Glomerular endothelial cell (primary cell): ENCODE measurements at places on chromosomes 16 and 17. TPM values are rescaled to one million over a fixed set of nuclear protein-coding genes. Genes with fewer than 3 reads are reported as not detected.

DNA sequence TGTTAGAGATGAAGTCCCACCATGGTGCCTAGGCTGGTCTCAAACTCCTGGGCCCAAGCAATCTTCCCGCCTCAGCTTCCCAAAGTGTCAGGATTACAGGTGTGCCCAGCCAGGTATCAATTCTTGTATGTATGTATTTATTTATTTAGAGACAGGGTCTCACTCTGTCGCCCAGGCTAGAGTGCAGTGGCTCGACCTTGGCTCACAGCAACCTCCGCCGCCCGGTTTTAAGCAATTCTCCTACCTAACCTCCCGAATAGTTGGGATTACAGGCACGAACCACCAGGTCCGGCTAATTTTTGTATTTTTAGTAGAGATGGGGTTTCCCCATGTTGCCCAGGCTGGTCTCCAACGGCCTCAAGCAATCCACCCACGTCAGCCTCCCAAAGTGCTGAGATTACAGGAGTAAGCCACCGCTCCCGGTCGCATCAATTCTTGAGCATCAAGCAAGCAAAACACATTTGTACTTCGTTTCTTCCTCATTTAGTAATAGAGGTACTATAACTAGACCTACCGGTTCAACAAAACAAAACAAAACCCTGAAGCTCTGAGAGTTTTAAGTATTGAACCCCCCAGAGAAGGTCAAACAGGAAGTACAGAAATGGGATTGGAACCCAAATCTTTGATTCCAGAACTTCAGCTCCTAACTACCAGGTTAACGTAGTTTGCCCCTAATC is 1.0 kb upstream of the ZNF500 start:
- DNase-seq, result no peak

Gene RPL23
- 852 and 1,109 TPM in 2 replicates for total RNA-seq

Gene ACLY
- total RNA-seq, result 286 and 388 TPM in 2 replicates

- DNase-seq, result no peak
Observed at GRCh38 chr16:81565321-81566028, 120.9 kb downstream of the CMIP start.

- DNase-seq, result no peak
Observed at GRCh38 chr17:76268015-76268749, 3.0 kb downstream of the UBALD2 start.

GRCh38 chr16:21613361-21613760 is 14.0 kb downstream of the METTL9 start:
- no peak for DNase-seq

Gene TMC8
- total RNA-seq, result 0.10 and 1.1 TPM in 2 replicates

Gene TPSB2
- total RNA-seq, result not detected in 2 replicates

GRCh38 chr17:7323731-7324437 is 5.3 kb downstream of the NEURL4 start:
- no peak for DNase-seq

- DNase-seq, result no peak
Observed at GRCh38 chr17:32492648-32493289, 6.0 kb downstream of the CDK5R1 start.

DNA sequence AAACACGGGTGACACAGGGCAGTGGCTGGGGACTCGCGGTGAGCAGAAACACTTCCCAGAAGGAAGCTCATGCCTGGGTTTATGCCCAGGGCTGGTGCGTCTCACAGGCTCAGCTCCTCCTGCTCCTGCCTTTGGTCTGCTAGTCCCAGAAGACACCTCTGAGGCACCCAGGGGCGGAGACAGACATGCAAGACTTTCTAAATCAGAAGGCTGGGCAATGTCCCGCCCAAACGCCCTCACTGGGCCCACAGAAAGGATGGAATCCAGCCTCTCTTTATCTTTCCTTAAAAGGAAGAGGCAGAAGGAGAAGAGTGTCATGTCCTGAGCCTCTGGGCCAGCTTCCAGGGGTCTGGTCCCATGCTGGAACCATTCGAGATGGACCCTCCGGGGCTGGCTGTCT is 197.7 kb upstream of the RPL38 start:
- DNase-seq, result no peak

- no peak for DNase-seq
Observed at GRCh38 chr16:66446737-66447136, 19.6 kb downstream of the BEAN1 start.

Gene RPS2
- 2,366 and 3,192 TPM in 2 replicates for total RNA-seq

DNA sequence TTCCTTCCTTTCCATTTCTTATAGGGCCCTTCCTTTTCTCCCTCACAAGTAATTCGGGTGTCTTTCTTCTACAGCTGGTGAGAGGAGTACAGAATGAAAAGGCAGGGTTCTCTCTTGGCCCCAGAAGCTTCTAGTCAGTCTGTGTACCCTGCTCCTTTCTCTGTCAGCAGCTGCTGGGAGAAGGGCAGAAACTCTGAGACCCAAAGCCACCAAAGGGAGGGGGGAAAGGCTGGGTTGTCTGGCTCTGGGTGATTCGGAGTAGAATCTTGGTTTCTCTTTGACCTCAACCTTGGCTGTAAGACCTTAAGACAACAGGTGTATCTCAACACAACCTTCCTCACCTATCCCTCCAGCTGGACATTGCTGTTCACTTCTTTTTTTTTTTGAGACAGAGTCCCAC is 3.3 kb upstream of the NR1D1 start:
- no peak for DNase-seq

GRCh38 chr17:17921192-17922069 is 50.8 kb downstream of the TOM1L2 start:
- no peak for DNase-seq

DNA sequence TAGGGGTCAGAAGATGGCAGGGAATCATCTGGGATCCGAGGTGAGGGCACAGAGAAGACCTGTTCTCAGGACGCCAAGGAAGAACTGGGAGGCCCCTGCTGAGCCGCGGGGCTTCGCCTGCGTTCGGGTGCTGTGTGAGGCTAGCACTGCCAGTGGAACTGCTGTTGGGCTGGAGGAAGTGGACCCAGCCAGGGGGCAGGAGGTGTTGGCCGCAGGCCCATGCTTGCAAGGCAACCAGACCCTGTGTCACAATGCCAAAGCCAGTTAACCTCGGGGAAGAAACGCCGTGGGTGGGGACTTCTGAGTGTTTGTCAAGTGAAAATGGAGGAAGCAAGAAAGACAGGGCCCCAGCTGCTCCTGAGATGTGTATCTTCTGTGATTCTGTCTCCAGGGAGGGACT is 185.5 kb downstream of the LGALS9B start:
- no peak for DNase-seq

DNA sequence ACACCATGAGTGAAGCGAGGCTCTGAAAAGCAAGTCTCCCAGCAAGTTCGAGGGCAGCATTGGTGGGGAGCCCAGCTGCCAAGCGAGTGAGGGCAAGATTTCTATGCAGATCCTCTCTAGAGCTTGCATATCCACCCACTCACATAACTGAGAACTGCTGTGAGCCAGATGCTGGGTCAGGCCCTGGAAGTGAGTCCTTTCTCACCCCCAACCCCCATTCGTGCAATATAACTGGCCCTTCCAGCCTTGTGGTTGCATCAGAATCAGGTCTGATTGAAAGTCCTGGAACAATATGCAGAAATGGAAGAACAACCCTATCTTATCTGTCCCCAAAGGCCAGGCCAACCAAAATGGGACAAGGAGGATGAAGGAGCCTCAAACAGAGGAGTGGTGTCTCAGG is 146.6 kb downstream of the IRX5 start:
- no peak for DNase-seq

GRCh38 chr17:34981538-34982241 is 1.4 kb downstream of the LIG3 start:
- no peak for DNase-seq

Gene VPS25
- 67.1 and 82.4 TPM in 2 replicates for total RNA-seq

Gene TLCD3B
- total RNA-seq, result 0.82 TPM in 1 of 2 replicates, not detected in the other

DNA sequence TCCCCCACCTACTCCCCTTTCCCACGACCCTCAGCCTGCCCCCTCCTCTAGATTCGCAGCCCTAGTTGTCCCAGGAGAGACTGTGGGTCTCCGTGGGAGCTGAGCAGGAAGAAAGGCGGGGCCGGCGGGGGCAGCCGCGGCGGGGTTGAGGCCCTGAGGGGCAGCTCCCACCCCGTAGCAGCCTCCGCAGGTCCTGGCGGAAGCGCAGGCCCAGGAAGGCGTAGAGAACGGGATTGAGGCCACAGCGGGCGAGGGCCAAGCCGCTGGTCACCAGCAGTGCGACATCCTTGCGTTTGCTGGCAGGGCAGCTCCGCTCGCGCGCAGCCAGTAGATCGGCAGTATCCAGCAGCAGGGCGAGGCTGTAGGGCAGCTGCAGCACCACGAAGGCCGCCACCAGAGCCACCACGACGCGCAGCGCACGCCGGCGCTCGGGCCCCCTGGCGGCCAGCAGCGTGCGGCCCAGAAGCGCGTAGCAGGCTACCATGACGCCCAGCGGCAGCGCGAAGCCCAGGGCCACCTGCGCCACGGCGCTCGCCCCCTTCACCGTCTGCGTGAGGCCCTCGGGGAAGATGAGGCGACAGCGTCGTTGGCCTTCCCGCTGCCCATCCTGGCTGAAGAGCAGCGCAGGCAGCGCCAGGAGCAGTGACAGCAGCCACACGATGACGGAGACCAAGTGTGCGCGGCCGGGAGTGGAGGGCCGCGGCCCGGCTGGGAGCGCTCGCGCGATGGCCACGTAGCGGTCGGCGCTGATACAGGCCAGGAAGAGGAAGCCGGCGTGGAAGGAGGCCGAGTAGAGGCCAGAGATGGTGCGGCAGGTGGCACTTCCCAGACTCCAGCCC is 1.9 kb downstream of the CCR10 start:
- no peak for DNase-seq

Gene ARL5C
- total RNA-seq, result not detected in 2 replicates

Gene MILR1
- 4.5 and 6.0 TPM in 2 replicates for total RNA-seq

DNA sequence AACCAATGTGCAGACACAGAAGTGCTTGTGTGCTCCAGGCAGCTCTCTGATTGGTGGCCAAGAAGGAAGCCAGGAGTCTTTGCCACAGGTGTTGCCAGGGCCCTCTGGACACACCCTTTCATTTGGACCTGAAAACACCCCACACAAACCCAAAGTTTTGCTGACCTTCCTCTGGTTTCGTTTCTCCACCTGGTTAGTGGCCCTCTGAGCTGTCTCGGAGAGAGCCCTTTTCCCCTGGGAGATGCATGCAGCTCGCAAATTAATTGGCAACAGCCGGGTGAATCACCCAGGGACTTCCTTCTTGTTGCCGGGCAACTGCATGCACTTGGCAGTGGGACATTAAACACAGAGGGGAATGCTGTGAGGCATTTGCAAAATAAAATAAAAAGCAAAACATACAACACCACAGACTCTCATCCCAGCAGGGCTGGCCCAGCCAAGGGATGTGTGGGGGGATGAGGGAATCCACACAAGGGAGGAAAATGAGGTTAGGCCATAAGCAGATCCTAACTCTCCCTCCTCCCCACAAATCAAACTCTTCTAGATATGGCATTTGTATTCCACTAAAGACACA is 286.6 kb downstream of the SOX9 start:
- DNase-seq, result peak; percentile 70

- DNase-seq, result no peak
Observed at GRCh38 chr17:75416006-75416405, 10.5 kb upstream of the GRB2 start.

Gene FSCN2
- 0.29 and 0.64 TPM in 2 replicates for total RNA-seq

Gene SLC2A4
- total RNA-seq, result not detected in 2 replicates

Gene CD300E
- not detected in 2 replicates for total RNA-seq

Gene SLC6A2
- not detected in 2 replicates for total RNA-seq

Gene PDIA2
- 0.23 TPM in 1 of 2 replicates, not detected in the other for total RNA-seq

Gene CCDC40
- 2.6 and 4.9 TPM in 2 replicates for total RNA-seq

DNA sequence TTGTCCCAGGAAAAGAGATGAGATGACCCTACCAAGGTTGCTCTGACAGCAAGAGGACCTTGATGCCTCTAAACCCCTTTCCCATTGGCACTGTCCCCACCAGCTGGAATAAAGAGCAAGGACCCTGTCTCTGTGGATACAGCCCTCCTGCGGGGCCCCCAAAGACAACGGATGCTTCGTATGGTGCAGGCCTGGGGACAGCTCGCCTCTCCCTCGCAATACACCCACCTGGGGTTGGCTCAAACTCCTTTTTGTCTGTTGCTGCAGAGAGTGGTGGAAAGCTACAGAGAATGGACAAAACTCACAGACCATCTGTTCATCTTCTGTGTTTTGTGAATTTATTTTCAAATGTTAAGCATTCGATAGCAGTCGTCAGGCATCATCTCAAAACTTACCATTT is 27.6 kb upstream of the CACNG3 start:
- DNase-seq, result no peak

- DNase-seq, result no peak
Observed at GRCh38 chr17:41500131-41500911, 5.1 kb downstream of the KRT13 start.

- DNase-seq, result no peak
Observed at GRCh38 chr17:37405955-37406634, 541 bp downstream of the ACACA start.

DNA sequence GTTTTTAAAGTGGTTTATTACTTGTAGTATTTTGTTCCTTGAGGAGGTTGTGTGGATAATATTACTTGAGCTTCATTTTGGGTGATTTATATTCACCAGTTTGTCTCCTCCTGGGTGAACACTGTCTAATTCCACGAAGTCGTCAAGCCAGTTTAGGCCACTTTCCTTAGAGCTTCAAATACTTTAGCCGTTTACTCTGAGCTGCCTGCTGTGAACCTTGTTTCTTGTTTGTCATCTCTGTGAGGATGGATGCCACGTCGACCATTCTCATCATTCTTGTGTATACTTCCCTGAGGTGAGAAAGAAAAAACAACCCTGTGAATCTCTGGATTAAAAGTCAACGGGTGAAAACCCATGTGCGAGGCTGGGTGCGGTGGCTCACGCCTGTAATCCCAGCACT is 9.0 kb downstream of the KRT24 start:
- no peak for DNase-seq

- no peak for DNase-seq
Observed at GRCh38 chr17:39597372-39598046, 10.2 kb downstream of the NEUROD2 start.

Gene UNC13D
- total RNA-seq, result 1.1 and 1.6 TPM in 2 replicates

Gene PLSCR3
- total RNA-seq, result 74.1 and 82.8 TPM in 2 replicates

Gene FAM171A2
- 25.0 and 28.9 TPM in 2 replicates for total RNA-seq

GRCh38 chr17:66431910-66432309 is 129.5 kb downstream of the PRKCA start:
- peak; percentile 20 for DNase-seq

DNA sequence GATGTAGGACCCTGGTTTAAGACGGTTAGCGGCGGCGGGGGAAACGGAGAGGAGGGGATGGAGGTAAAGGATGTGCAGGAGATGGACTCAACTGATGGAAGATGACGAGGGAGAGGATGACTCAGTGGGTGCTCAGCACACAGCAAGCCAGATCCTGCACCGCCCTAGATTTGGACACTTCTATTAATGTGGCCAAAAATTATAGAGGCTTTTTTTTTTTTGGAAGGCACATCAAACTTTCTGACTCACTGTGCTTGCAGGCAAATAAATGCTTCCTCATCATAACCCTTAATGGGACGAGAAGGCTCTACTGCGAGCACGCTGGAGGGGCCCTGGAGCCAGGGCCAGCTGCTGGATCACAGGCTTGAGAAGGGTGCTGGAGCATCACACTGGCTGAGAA is 36.0 kb downstream of the RTN4RL1 start:
- no peak for DNase-seq
